ENCODE measurements at places on chromosomes 4 and X.

- peak; percentile 70 for DNase-seq
These were observed 9.9 kb downstream of the ZNF157 start for GRCh38 chrX:47380268-47380667.

- no peak for DNase-seq
These were observed at the start of gene FGF13 for GRCh38 chrX:138711399-138712347. TSS of gene FGF13 (minus strand) at chrX:138711717. CDS start at chrX:138711003, 714 bp downstream.

- DNase-seq, result no peak
These were observed 78.9 kb downstream of the RRAGB start for GRCh38 chrX:55796496-55796895.

DNA sequence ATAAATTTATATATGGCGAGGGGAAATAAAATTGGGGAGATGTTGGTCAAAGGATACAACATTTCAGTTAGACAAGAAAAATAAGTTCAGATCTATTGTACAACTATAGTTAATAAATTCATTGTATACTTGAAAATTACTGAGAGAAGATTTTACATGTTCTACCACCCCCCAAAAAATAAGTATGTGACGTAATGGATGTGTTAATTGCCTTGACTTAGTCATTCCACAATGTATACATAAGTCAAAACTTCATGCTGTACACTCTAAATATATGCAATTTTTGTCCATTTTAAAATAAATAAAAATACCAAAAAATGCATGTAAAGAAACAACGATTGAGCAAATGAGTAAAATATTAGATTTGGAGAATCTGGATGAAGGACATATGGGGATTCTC is 1.8 kb downstream of the USP11 start:
- no peak for DNase-seq

- DNase-seq, result no peak
These were observed 43.4 kb downstream of the SLC9A7 start for GRCh38 chrX:46715530-46715929.

DNA sequence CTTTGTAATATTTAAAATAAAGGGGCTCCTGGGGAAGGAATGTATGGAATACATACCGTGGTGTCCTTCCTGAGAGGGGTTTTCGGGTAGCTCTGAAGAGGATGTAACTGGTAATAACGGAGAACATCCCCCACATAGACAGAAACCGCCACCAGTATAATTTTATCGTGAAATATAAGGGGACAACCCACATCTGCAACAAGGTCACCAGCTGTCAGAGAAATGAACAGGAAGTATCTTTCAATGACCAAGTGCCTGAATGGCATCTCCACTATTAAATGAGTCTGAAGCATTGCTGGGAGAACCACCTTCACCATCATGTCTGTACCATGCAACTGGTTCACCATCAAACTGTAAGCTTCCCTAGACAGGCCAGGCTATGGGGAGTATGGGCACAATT is 31.7 kb downstream of the RNF175 start:
- no peak for DNase-seq

DNA sequence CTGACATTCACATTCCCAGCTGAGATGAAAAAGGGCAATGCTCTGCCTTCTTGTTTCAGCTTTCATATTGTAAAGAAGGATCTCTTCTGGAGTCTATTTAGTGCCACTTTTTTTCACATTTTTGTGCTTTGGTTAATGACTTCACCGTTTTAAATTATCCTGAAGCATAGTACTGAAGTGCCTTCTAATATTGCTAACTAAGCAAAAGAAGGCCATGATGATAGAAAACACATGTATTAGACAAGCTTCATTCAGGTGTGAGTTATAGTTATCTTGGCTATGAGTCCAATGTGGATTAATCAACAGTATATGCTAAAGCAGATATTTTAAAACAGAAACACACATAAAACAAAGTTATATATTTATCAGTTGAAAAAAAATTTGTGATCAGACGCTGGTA is 40.4 kb downstream of the NXT2 start:
- DNase-seq, result no peak

DNA sequence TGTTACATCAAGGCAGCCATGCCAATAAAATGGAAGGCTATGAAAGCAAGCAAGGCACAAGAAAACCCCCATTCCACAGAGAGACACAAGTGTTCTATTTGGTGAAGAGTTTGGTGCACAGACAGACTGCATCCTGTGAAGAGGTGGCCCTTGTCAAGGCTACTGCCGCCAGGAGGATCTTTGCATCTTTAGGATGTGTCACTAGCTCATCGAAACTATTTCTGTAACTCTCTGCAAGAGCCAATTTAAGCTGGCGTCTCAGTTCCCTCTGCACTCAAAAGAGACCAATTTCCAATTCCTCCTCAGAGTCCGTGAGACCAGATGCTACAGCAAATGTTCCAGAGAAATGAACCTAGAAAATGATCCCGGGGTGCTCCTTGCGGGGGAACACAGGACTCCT is 91.0 kb downstream of the PHKA2 start:
- no peak for DNase-seq

DNA sequence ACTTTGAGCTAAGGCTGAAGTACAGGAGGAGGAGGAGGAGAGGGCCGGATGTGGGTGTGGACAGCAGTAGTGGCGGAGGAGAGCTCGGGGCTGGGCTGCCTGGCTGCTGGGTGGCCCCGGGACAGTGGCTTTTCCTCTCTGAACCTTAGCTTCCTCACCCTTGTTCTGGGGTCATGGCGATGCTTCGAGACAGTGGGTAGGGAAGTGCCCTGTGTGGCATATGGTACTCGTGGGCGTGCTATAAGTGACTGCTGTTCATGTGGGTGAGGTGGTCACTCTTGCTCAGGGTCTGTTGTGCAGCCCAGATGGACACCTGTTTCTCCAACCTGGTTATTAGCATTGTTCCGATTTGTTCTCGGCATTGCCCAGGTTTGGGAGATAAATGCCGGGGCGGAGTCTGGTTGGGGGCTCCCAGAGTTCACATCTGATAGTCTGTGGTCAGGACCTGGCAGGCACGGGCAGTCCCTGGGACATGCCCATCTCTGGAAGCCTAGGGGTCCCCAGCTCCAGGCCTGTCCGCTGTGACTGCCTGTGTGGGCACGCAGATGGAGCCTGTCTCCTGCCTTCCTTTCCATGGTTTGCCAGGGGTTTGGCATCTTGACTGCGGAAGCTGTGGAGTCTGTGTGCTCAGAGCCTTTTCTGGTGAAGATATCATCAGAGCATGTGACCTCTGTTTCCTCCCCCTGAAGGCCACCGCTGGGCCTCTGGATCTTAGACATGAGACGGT is 4.9 kb upstream of the CPZ start:
- no peak for DNase-seq

- DNase-seq, result no peak
These were observed 206.3 kb downstream of the SLC7A11 start for GRCh38 chr4:138035781-138036258.

GRCh38 chrX:114635986-114636385 is 52.1 kb downstream of the HTR2C start:
- no peak for DNase-seq

DNA sequence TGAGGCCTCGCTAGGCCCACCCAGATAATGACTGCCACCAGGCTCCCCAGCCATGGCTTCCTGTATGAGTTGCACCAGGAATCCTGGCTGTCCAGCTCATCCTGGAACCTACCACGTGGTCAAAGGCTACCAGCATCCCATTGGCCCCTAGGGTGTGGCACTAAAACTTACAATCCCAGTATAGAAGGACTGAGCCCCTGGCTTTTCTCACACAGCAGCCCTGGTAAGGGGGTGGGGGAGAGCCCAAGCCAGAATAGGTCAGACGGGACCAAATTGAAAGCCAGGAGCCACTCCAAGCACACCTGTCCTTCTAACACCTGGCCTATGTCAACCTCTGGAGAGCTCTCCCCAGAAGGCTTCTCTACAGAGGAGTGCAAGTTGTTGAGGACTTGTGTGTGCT is 269.3 kb upstream of the AGTR2 start:
- DNase-seq, result no peak

DNA sequence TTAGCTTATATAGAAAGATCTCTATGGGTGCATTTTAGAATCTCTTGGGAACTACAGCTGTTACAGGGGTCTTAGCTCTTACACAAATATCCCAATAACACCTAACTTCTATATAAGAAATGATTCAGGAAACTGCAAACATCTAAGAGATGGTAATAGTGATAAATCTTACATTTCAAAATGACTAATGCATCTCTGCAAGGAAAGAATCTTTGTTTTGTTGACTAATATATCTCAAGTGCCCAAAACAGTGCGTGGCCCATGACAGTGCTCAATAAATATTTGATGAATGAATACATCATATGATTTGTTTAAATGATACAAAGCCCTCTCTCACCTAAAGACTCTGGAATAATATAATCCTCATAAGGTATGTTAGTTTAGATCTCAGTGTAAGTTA is 47.5 kb downstream of the CENPE start:
- DNase-seq, result no peak

DNA sequence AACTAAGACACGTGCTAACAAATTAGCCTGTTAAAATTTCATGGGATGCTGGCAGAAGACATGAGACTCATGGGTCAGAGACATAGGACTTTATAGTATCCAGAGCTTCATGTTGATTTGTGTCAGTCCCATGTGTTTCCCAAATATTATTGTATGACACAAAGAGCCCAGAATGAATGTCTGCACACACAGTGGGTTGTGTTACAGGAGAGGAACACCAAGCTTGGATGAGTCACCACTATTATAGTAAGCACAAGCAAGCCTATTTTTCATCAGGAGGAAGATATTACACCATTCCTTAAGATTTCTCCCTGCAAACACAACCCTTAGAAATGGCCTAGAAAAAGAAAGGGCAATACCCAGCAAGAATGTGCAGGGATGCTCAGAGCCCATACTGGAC is 15.4 kb downstream of the BBS12 start:
- DNase-seq, result no peak

- no peak for DNase-seq
These were observed at the start of gene CFAP47 for GRCh38 chrX:35919536-35920309. TSS of gene CFAP47 (plus strand) at chrX:35919734. CDS start at chrX:35919800, 66 bp downstream.

DNA sequence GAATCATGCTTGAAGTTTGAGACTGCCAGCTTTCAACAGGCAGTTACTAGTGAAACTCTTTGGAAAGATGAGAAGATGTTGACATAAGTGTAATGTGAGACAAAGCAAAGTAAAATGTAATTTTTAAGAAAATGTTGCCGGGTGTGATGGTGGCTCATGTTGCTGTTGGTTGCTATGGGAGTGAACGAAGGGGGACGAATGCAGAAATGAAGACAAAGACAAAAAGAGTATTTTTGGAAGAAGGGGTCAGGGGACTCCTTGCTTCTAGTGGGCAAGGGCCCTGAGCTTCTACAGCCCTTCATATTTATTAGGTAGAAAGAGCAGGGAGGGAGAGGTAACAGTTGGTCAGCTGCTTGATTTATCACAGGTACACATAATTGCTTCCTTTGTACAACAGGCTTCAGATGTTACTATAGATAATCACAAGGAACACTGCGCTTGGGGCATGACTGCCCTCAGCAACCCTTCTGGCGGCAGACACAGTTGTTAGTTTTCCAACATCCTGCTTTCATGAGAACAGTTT is 11.9 kb upstream of the UGDH start:
- DNase-seq, result no peak

DNA sequence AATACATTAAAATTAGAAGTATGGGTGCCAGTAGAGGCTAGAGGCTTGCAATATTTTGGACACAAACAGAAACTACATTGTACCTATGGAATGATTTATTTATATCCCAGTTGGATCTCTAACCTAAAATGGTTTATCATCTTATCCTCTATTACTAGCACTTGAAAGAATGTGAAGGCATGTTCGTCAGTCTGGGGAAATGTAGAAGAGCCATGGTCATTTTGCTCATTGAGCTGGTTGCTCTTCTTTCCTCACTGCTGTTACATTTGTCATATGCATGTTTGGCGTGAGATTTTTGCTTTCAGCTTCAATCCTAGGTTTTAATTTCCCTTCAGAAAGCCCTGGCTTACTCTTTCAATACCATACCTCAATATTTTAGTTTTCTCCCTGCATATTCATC is 82.4 kb upstream of the MYOZ2 start:
- DNase-seq, result no peak

DNA sequence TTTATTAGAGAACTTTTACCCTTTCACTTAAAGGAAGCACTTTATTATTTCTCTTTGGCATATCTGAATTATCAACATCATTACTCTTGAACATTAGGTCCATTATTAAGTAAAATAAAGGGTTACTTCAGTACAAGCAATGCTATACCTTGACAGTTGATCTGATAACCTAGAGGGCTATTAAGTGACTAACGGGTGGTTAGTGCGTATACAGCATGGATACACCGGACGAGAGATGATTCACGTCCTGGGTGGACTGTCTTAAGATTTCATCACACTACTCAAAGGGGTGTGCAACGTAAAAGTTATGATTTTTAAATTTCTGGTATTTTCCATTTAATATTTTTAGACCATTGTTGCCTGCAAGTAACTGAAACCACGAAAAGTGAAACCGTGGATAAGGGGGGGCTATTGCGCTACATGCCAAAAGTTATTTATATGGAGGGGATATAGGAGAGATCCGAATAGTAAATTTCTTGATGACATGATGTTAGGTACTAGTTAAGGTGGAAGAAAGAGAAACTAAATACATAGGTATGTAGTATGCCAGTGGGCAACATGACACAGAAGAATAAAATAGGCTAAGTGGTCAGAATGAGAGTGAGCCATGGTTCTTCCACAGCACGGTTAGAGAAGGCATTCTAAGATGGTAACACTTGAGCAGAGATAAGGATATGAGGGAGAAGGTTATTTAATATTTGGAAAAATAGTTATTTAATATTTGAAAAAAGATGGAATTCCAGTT is 230.8 kb upstream of the ANKRD50 start:
- DNase-seq, result no peak

DNA sequence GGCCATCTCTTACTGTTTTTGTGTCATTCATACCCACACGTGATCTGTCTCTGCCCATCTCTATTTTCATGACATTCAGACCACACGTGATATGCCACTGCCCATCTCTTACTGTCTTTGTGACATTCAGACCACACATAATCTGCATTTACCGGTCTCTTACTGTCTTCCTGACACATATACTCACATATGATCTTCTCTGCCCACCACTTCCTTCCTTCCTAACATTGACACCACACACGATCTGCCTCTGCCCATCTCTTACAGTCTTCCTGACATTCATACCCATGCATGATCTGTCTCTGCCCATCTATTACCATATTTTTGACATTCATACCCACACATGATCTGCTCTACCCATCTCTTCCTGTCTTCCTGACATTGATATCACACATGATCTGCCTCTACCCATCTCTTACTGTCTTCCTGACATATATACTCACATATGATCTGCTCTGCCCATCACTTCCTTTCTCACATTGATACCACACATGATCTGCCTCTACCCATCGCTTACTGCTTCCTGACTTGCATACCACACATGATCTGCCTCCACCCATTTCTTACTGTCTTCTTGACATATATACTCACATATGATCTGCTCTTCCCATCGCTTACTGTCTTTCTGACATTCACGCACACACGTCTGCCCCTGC is 36.1 kb downstream of the SCML1 start:
- no peak for DNase-seq

DNA sequence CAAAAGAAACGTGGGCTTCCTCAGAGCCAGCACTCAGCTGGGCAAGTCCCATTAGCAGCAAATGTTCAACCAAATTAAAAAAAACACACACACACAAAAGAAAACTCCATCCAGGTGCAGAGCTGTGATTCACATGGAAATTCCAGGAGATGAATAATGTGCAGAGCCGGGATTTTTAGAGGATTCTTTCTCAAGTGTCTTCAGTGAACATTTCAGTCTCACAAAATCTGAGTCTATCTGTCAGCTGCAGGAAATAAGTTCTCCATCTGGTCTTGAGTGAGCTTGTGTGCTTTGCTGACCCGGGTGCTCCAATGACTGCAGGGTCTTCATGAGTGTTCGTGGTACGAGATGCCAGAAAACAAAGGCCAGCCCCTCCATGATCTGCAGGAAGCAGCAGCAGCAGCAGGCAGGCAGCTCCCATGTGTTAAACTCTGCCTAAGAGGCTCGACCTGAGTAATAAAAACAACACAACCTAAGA is 44.3 kb downstream of the RASGEF1B start:
- DNase-seq, result no peak

All from T follicular helper cell (primary cell).